ENCODE measurements at places on chromosomes 6 and 20.

DNA sequence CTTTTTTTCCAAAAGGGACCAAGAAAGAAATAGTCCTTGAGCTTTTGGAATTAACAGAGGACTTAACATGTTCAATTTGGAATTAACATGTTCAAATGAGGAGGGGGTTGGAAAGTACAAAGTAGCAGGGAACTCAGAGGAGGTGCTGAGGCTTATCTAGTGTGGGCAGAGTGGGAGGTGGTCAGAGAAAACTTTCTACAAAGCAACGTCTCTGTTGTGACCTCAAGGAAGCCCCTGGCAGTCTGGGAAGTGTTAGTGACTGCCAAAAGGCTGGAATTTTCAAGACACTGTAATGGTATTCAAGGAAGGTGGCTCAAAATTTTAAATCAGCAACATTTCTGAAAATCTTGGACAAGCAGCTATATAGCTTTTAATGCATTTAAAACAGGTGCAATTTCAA is 7.3 kb downstream of the ECI2 start:
- DNase-seq: no peak

- no peak for DNase-seq
Observed at GRCh38 chr20:3842348-3842930, 4.2 kb upstream of the MAVS start.

DNA sequence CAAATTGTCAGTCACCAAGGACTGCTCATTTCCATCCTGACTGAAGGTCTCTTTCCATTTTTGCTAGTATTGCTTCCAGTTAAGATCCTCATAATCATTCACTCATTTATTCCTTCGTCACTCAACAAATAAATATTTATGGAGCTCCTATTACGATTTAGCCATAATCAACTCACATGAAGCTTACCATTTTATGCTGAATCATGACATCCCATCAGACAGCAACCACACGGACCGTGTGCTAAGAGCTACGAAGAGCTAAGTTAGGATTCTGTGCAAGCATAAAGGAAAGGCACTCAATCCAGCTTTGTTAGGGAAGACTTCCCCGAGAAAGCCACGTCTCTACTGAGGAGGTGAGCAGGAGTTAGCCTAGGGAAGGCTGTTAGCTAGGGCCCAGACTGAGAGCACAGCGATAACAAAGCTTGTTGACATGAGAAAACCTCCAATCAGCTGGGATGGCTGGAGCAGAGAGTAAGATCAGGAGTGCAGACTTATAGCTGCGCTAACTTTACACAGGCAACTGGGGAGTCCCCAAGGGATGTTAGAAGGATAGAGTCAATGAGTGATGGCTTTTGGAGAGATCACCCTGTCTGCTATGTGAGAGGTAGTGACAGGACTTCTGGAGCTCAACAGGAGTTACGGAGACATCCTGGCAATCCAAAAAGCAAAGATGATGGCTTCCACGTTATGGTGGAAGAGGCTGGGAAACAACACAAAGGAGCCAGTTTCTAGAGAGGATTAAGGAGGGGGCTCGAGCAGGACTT is 2.6 kb upstream of the GID8 start:
- no peak for DNase-seq

DNA sequence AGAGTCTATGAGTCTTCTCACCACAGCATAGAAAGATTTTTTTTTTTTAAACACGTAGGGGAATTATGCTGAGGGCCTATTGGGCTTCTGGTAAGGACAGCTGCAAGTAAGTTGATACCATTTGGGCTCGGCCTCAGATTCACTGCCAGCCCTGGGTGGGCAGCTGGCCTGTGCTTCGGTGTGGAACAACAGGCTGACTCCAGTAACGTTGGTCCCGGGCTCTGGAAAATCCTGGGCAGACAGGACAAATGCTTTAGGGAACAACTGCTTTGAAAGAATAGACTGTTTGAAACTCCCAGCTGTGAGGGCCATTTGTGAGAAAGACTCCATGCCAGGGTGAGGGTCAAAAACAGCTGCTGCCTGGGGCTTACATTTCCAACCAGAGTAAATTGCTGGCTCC is 366.5 kb downstream of the QKI start:
- no peak for DNase-seq

GRCh38 chr20:60138256-60139220 is 180.3 kb downstream of the CDH26 start:
- peak; percentile 19 for DNase-seq
